Suppressor macrophage treated with lipopolysaccharide for 4 hours (primary cell): ENCODE measurements at places on chromosomes 6 and 20.

DNA sequence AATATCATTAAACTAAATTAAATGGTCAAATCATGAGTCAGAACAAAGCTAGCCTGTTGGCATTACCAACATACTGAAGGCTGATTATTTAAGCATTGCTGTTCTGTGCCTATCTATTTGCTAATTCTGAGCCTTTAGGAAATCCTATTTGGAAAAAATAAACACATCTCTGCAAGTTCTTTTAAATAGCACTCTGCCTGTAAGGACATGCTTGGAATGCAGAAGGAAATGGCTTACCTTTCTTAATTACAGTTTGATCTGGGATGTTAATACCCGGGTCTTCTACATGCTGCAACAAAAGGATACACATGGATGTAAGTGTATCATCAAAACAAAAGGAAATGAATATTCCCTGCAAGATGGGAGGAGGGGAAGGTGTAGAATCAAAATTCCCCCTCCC is 8.3 kb downstream of the TFAP2A start:
- DNase-seq = no peak

DNA sequence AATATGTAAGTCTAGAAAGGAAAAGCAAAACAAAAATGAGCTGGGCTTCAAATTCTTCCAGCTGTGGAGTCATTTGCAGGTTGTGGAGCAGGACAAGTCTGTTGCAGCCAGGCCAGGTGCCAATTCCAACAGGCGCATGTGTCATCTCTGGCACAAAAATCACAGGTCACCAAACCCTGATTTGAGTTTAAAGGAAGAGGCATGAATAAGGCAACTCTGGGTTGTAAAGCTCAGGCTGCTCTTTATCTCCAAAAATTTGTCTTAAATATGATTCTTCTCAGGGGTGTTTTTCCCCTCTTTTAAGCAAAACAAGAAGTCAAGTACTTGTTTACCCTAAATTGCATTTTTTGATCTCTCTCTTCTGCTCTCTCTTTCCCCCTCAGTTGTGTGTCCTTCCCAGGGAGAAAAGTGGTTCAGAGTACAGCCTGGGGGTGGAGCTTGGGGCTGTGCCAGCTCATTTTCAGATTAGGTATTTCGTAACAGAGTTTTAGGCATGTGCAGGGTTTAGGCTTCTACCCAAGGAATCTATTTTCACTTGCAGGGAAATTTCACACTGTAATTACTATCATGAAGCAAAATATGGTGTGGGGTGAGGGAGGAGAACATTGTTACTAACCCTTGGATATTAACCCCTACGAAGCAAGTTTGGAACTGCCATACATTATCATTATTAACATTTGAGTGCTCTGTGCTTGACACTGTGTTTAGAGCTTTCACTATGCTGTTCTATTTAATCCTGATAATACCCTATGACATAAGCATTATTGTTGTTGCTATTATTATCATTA is 8.3 kb upstream of the NCOA3 start:
- DNase-seq = peak; percentile 68

- no peak for DNase-seq
These were observed 585.3 kb upstream of the ARID1B start for GRCh38 chr6:156191895-156192294.

- DNase-seq = no peak
These were observed 101.6 kb downstream of the BMP7 start for GRCh38 chr20:57164872-57165271.

DNA sequence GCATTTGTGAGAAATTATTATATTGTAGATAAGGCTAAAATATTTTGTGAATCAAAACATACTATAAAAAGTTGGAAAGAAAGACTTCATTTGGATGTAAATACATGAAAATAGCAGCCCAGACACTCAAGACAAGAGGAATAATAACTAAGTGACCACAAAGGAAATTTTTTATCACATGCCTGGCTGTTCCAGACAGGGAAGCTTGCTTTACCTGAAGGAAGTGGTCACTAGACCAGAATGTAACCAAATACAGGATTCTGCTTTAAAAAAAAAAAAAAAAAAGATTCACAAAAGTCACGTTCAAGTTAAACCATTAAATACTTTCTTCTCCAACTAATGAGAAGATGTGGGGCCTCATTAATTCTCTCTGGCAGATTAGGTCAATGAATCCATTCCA is 9.3 kb upstream of the HLA-DQB2 start:
- no peak for DNase-seq

GRCh38 chr6:89198235-89198634 is 18.9 kb downstream of the GABRR1 start:
- DNase-seq = no peak

DNA sequence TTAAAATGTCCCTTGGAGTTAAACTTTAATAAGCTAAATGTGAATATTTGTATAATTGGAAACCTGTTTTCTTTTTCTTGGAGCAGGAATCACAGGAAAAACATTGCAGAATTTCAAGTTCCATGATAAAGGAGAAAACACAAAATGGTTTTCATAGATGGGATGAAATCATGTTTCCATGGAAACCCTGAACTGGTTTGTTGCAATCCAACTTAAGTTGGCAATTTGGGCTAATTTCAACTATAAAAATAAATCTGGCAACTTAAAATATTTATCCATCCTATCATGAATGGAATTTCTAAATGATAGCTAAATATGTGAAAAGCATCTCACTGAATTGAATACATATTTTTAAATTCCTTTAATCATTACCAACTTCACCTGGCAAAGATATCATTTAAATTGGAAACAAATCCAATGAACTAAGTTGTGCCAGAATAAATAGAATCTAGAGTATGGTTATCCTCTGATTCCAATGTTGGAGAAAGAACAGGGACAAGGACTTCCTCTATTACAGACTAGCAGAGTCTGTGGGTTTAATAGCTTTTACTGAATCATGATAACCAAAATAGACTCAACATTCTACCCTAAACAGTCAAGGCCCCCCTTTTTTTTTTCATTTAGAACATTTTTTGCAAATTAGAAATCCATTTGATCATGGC is 33.2 kb downstream of the COL21A1 start:
- DNase-seq = no peak

DNA sequence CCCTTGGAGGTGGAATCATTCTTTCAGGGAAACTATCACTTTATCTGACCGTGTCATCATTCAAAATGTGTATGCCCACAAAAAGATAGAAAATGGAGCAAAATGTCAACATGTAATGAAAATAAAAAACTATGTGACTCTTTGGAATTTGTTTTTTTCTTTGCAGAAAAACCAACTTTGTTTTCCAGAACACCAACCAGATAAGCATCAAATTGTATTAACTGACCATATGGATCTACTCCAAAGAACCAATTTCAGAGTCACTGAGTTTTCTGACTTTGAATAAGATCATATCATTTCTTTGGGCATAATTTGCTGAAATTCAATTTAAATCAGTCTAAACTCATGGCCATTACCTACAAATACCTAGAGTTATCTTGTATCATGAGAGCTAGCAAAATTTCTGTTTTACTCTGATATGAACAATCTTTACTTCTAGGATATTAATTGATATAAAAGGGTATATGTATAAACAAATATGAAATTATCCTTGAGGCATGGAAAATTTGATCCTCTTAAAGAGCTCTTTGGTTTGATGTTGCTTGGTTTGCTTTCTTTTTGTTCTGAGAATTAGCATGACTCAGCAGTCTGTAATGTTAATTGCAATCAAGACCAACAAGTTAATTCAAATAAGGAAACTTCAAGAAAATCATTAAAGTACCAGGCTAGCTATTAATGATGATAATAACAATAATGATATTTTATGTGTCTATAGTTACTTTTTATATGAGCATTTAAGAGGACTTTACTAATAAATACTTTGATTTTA is 444.4 kb upstream of the MARCKS start:
- DNase-seq = no peak

- no peak for DNase-seq
These were observed 143.6 kb downstream of the PHACTR3 start for GRCh38 chr20:59747671-59748515.

- DNase-seq = no peak
These were observed 2.3 kb downstream of the CLPS start for GRCh38 chr6:35794536-35795452.

DNA sequence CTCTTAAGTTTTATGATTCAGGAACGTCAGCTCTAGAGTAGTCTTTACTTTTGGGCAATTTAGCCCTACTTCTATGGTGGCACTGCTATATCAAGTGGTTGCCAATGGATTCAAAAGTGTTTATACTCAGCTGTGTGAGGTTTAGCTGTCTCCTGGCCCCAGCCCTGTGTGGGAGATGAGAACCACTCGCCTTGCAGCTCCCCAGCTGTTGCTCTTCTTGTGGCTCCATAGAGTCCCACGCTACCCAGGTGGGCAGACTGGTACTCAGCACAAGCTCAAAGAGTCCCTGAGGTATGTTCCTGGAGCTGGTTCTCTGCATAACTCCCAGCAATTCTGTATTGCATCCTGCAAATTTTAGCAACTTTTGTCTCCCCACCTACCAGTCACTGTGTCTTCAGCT is 59.6 kb downstream of the C6orf118 start:
- DNase-seq = no peak

GRCh38 chr20:13788167-13788834 is 3.5 kb downstream of the NDUFAF5 start:
- DNase-seq = peak; percentile 19

GRCh38 chr6:29726571-29727194 is 3.4 kb downstream of the HLA-F start:
- no peak for DNase-seq

DNA sequence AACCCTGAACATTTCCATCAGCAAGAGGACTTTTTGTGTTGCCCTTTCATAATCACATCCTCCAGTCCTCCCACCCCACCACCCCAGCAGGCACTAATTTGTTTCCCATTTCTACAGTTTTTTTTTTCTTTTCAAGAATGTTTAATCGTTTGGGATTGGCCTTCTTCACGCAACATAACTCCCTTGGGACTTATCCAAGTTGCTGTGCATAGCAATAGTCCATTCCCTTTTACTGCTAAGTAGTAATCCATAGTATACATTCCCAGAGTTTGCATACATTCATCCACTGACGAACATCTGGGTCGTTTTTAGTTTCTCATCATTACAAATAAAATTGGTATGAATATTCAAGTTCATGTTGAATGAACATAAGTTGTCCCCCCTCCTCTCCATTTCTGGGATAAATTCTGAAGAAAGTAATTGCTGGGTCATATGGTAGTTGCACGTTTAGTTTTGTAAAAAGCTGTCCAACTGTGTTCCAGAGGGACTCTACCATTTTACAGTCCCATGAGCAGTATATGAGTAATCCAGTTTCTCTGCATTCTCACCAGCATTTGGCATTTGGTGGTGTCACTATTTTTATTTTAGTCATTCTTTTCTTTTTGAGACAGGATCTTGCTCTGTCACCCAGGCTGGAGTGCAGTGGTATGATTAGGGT is 90.8 kb downstream of the DOK5 start:
- DNase-seq = no peak

DNA sequence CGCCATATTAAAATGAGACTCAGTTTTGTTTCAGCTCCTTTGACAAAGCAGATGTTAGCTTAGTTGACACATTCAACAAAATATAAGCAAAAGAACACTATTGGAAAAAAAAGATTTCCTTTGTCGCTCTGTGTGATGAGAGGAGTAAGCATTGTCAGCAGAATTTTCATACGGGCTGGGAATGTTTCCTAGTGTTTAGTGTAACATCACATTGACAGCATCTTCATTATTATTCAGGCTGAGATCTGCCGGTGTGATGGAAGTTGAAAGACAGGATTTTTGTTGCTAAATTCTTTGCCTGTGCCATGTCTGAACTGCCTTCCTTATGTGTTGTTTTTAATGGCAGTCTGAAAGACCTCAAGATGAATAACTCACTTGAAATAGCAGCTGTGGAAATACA is 49.1 kb downstream of the GRM1 start:
- DNase-seq = no peak

GRCh38 chr6:126812651-126813050 is 305.8 kb upstream of the RSPO3 start:
- no peak for DNase-seq

- DNase-seq = no peak
These were observed 833.8 kb upstream of the CITED2 start for GRCh38 chr6:140208286-140208685.

- peak; percentile 73 for DNase-seq
These were observed 118.6 kb upstream of the CCDC28A start for GRCh38 chr6:138654715-138655634.
